Head of caudate nucleus (tissue), 42 donors: ENCODE measurements at places on chromosomes 5 and 9.

GRCh38 chr5:149280802-149281201 is 9.1 kb downstream of the AFAP1L1 start:
- no peak for DNase-seq

DNA sequence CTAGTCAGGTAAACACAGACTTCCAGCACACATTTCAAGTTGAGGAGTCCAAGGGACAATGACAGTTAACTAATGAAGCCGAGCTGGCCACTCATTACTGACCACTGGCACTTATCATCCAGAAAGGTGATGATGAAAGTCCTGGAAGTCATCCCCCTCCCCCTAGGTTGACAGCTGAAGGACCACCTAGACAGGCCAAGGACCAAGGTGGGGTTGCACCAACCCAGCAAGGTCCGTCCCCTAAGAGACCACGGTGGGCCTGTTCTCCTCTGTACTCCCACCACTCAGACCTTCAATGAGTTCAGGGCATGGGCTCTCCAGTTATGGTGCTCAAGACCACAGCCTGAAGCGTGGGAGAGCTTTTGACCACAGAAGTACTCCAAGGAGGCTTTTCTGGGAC is 13.2 kb downstream of the P4HA2 start:
- DNase-seq = no peak

GRCh38 chr9:89664010-89664409 is 59.2 kb downstream of the GADD45G start:
- DNase-seq = no peak

DNA sequence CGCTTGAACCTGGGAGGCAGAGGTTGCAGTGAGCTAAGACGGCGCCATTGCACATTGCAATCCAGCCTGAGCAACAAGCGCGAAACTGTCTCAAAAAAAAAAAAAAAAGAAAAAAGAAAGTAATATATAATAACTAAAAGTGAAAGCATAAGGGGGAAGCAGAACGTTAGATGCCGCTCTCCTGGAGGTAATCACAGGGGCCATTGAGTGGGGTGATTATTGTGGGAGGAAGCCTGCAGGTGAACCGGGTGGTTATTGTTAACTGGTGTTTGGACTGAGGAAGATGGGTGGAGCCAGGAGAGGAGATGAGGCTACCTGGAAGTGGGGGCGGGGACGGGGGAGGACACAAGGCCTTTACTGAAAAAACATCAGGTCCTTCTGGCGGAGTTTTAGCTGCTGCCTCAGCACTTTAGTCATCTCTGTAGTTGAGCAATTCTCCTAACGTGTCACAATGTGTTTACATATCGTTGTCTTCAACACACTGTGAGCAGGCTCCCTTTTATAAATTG is 5.3 kb upstream of the TJP2 start:
- DNase-seq = no peak

DNA sequence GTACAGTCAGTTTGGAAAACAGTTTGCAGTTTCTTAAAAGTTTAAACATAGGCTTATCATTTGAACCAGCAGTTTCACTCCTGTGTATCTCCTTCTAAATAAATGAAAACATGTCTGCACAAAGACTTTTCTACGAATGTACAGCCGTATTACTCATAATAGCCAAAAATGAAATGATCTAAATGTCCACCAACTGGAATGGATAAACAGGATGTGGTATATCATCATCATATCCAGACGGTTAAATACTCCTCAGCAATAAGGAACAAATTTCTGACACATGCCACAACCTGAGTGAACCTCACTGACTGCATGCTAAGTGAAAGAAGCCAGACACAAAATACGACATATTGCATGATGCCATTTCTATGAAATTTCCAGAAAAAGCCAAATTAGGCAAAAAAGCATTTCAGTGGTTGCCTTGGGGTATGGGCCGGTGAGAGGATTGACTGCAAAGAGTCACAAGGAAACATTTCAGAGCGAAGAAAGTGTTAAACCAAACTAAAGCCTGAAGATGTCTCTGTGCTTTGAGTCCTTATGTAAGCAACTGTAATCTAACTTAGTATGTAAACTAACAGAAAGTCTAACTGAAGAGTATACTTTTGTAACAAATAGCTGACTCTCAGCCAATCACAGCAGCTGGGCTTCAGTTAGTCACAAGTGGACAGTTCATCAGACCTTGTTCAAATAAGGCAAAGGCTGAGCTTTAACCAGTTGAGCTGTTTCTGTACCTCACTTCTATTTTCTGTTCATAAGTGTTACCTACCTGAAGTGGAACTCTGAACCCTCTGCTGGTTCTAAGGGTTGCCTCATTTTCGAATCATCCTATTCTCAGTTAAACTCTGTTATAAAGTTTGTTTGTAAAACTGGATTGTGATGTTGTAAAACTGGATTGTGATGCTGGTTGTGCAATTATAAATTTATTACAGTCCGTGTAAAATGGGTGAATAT is 65.2 kb downstream of the TRIO start:
- DNase-seq = no peak

DNA sequence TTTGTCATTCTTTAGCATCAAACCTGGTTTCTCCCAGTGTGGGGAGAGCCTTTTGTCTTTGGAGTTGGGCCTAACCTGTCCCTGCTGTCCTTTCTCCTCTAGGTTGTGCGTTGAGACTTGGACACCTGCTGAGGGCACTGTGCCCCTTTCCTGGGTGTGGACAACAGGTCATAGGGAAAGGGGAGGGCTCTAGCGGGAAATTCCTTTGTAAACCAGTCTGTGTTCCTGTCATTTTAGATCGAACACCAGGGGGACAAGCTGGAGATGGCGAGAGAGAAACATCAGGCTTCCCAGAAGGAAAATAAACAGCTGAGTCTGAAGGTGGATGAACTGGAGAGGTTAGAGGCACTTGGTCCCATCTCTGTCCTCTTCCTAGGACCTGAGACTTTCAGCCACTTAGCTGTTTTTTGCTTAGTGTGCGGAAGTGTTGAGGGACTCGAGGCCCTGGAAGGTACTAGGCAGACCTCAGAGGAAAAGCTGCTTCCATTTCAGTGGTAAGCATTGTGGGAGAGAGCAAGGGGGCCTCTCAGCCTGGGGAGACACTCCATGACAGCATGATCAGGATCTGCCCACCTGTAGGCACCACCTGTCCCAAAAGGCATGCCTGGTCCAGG is 8.6 kb upstream of the GLE1 start:
- DNase-seq = no peak

GRCh38 chr5:18881615-18882014 is 1106.4 kb downstream of the CDH18 start:
- DNase-seq = no peak

DNA sequence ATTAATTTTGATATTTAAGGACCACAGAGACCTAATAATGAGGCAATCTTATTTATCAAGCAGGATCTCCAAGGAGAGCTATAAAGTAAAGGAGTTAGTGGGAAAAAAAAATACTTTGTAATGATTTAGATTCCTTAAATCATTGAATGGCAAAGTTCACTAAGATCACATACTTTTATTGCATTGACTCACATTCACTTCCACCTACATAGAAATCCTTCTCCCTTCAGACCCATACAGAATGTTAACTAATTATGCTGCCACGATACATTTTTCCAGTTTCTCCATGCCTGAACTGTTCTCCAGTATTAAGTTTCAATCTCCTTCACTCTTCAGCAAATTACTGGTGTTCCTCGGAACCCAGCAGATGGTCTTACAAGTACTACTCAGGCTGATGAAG is 388.7 kb downstream of the EFNA5 start:
- no peak for DNase-seq

GRCh38 chr9:137406876-137407589 is 15.9 kb downstream of the EXD3 start:
- peak; percentile 59 for DNase-seq

DNA sequence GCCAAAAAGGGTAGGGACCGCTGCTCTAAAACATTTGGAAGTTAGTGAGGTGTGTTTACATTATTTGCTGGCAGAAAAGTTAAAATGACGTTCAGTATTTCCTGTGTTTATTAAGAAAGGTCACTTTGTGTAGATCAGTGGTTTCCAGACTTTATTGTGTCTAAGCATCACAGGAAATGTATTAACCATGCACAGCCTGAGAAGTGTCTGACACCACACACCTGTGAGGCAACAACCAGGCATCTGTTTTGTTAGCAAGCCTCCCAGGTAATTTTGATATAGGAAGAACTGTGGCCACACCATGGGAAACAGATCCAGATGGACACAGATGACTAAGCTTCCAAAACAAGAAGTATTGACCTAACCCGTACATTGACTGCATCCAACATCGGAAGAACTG is 12.0 kb downstream of the TTC1 start:
- no peak for DNase-seq

GRCh38 chr9:77417566-77417965 is 230.6 kb downstream of the GNA14 start:
- no peak for DNase-seq

GRCh38 chr5:71589903-71590302 is 2.8 kb downstream of the MCCC2 start:
- DNase-seq = no peak

- no peak for DNase-seq
Observed at GRCh38 chr9:79120941-79121340, 450.8 kb upstream of the TLE4 start.

GRCh38 chr9:95826183-95826838 is 49.2 kb upstream of the ERCC6L2 start:
- no peak for DNase-seq

- no peak for DNase-seq
Observed at GRCh38 chr9:224582-225520, 10.2 kb downstream of the DOCK8 start.

DNA sequence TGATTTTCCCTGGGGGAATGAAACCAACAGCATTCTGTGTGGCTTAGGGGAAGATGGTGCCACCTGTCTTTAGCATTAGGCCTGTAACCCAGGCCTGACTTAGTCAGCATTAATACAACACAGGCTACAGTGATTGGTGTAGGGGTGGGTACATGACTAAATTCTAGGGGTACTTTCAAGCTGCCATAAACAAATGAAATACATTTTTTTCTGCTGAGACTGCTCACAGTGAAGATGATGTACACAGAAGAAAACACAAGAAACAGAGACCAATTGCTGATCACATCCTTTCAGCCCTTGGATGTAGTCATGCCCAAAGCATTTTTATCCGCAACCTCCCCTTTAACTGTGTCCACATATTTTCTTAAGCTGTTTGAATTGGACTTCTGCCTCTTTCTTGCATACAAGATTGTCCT is 527.2 kb downstream of the KCTD16 start:
- DNase-seq = no peak

DNA sequence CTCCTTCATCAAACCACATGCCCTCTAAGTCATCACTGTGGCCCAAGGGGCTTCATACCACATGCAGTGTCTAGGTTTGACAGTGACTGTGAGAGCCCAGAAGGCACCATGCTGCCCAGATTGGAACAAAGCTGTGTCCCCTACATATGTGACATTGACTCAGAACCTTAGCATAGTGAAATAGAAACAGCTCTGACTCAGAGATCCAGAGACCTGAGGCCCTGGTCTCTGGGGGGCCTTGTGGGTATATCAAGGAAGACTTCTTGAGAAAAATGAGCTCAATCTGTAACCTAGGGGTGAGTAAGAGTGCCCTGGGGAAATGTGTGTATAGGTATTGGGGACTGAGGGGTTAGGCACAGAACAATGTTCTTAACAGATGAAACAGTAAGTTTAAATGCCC is 7.1 kb upstream of the ENTREP1 start:
- no peak for DNase-seq

- no peak for DNase-seq
Observed at GRCh38 chr5:113900816-113901215, 387.3 kb downstream of the YTHDC2 start.

DNA sequence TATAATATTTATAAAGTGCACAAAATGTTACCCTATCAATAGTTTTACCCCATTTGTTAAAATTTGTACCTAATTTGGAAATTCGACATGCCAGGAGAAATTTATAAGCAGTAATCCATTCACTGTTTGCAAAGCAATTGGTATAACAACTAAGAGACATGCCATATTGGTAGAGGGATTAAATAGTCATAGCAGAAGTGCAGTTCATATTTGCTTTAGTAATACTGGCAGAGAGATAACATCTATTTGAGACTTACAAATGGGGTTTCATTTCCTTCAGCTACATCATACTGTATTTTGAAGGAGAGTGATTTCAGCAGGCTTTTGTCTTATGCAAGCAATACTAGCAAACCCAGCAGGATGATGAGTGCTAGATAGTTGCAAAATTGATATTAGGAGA is 610.4 kb upstream of the CDH10 start:
- no peak for DNase-seq

DNA sequence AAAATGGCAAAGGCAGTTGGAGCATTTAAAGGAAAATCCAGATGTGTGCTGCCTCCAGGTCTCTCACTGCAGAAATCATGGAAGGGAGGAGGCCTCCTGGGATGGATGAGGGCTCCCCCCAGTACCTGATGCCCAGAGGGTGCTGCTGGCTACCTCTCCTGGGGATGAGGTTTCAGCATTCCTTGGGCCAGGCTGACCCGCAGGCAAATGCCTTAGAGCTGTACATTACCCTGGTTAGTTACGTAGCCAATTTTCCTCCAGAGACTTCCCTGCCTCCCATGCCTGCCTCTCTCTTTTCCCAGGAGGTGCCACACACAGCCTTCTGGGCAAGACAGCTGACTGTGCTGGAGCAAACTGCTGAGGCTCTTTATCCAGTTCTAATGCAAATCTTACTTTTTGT is 65.3 kb downstream of the RGS3 start:
- DNase-seq = no peak

DNA sequence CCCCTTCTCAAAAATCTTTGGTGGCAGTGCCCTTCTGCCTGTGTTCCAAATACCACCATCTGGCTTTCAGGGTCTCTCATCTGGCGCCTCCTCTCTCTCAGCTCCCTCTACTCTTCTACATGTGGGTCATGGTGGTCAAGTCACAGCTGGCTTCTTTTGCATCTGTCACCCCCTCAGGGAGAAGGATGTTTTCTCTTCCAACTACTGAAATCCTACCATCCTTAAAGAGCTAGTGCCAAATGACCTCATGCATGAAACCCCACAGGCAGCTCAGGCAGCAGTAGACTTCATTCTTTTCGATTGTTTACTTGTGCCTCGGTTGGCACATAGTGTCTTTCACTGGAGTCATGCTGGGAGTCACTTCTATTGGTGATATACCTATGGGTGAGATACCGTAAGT is 219.2 kb downstream of the DCP2 start:
- DNase-seq = no peak

DNA sequence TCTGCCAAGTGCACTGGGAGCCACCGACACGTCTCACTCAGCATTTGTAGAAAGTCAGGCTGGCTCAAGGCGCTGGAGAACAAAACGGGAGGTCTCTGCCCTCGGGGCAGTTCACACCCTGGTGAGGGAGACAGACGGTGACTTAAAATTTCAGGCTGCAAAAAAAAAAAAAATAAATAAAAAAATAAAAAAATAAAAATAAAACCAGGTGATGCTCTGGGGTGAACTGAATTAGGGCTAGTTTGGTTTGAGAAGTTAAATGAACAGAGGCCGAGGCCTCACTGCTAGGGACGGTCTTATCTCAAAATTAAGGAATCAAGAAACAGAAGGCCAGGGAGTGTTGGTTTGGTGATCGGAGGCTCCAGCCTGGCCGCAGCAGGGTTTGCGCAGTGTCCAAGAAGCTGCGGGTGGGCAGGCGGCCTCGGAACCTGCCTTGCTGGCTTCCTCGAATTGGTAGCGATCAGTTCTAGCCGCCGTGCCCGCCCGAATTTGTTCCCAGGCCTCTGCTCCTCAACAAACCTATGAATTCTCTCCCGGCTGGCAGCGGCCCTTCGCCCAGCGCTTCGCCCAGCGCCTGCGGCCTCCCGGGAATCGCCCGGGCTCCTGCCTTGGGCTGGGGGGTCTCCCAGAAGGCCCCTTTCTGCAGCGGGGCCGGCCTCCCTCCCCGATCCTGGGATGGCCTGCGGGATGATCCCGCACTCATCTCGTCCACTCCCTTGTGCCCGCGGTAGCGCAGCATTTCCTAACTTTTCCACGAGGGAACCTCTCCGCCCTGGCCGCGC is 1.5 kb downstream of the NKX2-5 start:
- no peak for DNase-seq

GRCh38 chr5:135235551-135236227 is 163.3 kb downstream of the MACROH2A1 start:
- DNase-seq = no peak
